ENCODE measurements at places on chromosomes 12 and 14.
A peak's percentile ranks its signal among the peaks of the same experiment; 100 is the strongest.

DNA sequence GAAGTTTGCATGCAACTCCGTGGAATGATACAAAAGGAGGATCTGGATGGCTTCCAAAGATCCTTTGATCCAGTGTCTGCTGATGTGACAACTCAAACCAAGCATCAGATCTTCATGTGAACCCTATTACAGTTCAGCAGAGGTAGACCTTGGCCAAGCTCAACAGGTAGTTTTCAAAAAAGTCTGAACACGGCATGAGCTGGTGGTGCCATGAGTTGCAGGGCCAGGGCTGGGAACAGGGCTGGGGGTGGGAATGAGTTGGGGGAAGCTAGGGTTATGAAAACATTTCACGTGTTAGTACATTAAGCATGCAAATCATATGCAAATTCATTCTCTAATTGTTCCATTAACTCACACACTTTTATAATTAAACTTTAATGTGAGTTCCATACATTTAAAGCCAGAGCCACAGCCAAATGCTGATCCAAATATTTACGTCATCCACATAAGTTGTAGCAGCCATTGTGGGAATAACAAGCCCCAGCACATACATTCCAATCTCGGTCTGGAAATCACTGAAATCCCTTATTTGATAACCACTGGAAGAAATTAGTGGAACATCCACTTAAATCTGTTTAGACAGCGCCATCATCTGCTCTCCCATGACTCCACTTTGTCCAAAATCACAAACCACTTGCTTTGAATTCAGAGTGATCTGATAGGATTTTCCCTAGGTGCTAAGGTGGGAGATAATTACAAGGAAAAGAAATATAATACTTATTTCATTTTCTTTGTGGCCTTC lies 158.5 kb downstream of the APAF1 start:
- DNase-seq, result no peak

DNA sequence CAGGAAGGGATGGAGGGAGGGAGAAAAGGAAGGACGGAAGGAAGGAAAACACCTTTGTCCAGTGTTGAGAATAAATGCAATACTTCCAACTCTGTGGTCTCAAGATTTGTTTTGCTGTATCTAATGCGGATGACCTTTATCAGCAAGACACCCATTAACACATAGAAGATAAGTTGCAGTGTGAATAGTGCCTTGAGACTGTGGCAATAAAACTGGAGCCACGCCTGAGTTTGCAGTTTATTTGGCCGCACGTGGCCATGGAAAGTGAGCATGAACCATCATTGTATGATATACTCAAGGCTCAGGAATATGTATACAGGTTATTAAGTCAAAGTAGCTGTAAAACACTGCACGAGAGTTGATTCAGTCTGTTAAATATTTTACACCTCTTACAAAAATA lies 113.6 kb upstream of the EEA1 start:
- no peak for DNase-seq

DNA sequence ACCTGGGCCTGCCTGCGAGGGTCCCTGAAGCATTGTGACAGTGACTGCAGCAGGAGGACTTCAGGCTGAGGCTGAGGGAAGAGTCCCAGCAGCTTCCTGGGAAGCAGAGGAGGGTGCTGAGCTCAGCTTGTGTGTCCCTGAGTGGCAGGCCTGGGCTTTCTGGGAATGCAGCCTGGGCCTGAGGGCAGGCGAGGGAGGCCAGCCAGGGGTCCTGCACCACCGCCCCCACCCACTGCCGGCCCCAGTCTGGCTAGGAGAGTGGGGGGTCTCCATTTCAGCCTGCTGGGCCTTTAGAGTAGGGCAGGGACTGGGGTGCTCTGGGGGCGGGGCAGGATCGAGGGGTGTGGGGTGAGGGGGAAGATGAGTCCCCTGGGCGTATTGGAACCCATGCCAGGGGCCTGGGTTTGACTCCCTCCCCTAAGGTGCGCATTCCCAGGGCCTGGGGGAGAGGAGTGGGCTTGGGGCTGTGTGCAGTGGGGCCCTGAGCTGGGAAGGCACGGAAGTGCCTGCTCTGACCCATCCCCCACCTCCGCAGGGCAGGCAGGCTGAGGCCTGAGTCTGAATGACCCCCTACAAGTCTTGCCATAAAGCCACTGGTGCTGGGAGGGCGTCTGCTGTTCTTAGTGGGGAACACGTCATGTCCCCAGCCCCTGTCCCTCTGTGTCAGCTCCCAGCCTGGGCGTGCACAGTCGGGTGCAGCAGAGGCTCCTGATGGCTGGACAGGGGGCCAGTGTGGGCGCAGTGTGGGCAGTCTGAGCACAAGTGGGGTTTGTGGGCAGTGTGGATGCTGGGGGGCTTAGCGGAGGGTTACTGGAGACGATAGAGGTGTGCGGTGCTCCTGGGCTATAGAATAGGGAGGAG lies 46.4 kb downstream of the KRT80 start:
- no peak for DNase-seq

- no peak for DNase-seq
Measured at GRCh38 chr12:49008943-49009342, 9.6 kb downstream of the PRKAG1 start.

DNA sequence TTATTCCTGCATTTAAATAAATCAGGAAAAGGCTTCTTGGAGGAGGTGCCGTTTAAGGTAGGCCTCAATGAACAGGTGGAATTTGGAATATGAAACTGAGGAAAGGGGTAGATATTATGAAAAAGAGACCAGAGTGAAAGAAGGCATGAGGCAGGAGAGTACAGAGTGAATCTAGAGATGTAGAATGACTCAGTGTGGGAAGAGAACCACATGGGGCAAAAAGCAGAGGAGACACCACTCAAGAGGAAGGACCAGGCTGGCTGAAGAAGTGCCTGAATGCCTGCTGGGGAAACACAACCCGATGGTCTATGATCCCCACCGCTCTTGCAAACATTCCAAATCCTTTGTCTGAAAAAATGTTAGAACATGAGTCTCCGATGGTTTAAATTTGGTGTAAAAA lies 1134.1 kb downstream of the VRK1 start:
- DNase-seq, result no peak

DNA sequence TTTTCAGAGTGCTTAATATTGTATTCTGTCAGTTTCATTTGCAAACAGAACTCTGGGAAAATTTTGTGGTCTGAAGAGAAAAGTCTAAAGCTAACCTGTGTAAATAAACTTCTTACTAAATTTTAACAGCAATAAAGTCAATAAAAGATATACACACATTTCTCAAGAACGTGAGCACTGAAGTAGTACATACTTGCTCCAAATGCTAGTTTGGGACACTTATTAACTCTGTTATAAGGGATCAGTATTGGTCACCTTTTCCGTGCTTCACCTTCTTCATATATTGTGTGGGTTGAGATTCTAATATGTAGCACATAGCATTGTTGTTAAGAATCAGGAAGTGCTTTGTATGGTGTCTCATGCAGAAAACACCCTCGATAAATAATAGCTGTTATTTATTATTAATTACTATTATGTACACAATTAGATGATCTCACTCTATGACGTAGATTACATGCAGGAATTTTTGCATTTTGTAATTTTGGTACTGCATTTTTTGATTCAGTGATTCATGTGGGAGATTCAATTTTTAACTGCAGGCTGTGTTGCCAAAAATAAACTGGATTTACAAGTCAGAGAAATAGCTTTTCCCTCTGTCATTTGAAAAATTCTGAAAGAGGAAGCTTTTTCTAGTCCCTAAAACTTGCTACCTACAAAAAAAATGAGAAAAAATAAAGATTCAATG lies 300.9 kb downstream of the ACSS3 start:
- DNase-seq, result no peak

DNA sequence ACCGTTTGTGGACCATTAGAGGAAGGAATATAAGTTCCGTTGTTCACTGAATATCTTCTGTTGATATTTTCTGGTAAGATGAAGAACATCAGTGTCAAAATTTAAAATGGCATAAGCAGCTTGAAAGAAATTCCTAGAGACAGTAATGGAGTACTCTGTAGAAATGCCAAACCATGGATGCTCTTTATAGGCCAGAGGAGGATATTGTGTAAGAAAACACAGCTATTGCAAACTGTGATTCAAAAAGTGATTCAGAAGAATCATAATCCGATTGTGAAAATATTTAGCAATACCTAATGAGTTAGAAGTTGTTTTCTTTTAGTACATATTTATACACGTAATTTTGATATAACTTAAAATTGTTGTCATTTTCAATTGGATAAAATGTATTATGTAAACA lies 102.8 kb downstream of the SLC16A7 start:
- DNase-seq, result no peak

- DNase-seq, result no peak
Measured at GRCh38 chr12:68886636-68887572, 46.1 kb downstream of the CPM start.

GRCh38 chr14:74711651-74712050 lies 1.2 kb downstream of the AREL1 start:
- DNase-seq, result no peak

DNA sequence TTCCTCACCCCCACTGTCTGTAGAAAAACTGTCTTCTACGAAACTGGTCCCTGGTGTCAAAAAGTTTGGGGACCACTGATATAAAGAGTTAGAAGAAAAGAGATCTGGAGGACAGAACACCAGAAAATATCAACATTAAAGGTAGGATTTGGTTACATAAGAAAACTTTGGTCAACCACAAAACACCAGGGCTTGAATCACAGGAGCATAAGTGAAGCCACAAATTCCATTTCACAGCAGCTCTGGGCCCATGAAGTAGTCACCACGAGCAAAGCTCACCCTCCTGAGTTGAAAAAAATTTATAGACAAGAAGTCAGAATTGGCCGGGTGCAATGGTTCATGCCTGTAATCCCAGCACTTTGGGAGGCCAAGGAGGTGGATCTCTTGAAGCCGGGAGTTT lies 19.4 kb downstream of the RALGAPA1 start:
- DNase-seq, result no peak

- DNase-seq, result no peak
Measured at GRCh38 chr12:104928036-104928745, 29.9 kb downstream of the SLC41A2 start.

GRCh38 chr14:68223631-68224030 lies 404.1 kb downstream of the RAD51B start:
- no peak for DNase-seq

- no peak for DNase-seq
Measured at GRCh38 chr12:91311081-91311480, 128.5 kb upstream of the DCN start.

DNA sequence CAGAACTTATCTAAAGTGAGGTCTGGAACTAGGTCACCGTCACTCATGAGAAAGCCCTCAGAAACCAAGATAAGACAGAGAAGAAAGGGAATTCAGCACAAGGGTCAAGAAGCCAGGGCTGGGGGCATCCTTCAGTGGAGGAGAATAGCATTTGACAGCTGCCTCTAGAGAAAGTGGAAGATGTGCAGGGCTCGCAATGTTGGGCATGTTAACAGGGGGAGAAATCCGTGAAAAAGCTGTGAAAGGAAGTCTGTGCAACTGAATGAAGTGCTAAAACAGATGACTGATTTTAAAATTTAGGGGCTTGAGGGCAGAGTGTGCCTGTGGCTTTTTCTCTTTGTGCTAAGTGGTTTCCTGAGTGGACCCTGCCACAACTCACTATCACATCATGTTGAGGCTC lies 97.7 kb upstream of the IFNG-AS1 start:
- no peak for DNase-seq

- no peak for DNase-seq
Measured at GRCh38 chr14:51513933-51514332, 137.8 kb upstream of the FRMD6 start.

- DNase-seq, result peak; percentile 28
Measured at GRCh38 chr14:100761481-100761880, 34.8 kb downstream of the DLK1 start.

DNA sequence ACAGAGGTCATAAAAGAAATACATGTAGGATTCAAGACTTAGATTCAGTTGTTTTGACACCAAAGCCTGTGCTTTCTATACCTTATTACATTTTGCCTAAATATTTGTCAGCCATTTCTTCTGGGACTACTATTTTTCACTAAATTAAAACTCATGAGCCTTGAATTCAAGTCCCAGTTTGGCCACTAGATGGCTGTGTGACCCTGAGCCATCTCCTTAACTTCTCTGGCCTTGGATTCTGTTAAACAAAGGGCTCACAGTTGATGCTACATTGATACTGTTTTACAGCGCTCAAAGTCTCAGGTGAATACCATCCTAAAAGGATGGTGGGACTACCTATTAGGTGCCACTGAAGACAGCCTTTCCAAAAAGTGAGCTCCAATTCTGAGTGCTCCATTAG lies 39.6 kb upstream of the CCDC198 start:
- no peak for DNase-seq

Measured in NCI-H774 (cell line).